ENCODE measurements at places on chromosomes 11 and 22.
A peak's percentile ranks its signal among the peaks of the same experiment; 100 is the strongest.

DNA sequence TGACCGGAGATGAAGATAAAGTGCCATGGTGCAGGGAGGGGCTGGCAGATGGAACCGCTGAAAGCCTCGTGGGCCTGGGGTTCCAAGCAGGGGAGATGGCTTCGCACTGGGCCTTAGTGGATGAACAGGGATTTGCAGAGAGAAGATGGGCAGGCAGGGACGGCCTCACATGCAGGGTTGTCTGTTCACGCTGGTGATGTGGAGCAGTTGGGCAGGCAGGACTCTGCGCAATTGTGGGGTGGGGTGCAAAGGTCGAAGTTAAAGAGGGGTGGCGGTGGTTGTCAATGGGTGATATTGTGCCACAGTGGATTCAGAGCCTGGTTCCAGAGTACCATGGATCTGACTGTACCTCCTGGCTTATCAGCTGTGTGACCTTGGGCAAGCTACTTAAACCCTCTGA is 7.9 kb downstream of the MB start:
- no peak for DNase-seq

DNA sequence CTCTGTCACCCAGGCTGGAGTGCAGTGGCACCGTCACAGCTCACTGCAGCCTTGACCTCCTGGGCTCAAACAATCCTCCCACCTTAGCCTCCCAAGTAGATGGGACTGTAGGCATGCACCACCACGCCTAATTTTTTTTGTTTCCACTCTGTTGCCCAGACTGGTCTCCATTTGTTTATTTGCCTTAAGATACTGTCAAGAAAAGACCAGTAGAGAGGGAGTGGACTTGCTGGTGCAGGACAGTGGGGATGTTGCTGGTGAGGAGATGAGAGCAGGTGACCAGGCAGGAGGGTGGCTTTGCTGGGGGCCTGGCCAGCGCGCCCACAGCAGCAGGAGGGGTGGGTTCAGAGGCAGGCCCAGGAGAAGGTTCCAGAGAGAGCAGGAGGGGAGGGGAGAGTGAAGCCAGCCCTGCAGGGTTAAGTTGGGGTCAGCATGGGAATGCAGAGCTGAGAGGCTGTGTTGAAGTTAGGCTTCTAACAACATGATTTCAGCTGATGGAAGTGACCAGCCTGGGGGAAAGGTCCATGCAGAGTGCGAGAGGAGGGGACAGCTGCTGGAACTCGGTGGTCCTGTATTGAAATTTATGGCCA is 35.8 kb downstream of the NADSYN1 start:
- no peak for DNase-seq

- peak; percentile 50 for DNase-seq
Observed at GRCh38 chr11:129695571-129696308, 119.9 kb upstream of the TMEM45B start.

- DNase-seq: no peak
Observed at GRCh38 chr11:120546312-120547205, 35.0 kb downstream of the GRIK4 start.

DNA sequence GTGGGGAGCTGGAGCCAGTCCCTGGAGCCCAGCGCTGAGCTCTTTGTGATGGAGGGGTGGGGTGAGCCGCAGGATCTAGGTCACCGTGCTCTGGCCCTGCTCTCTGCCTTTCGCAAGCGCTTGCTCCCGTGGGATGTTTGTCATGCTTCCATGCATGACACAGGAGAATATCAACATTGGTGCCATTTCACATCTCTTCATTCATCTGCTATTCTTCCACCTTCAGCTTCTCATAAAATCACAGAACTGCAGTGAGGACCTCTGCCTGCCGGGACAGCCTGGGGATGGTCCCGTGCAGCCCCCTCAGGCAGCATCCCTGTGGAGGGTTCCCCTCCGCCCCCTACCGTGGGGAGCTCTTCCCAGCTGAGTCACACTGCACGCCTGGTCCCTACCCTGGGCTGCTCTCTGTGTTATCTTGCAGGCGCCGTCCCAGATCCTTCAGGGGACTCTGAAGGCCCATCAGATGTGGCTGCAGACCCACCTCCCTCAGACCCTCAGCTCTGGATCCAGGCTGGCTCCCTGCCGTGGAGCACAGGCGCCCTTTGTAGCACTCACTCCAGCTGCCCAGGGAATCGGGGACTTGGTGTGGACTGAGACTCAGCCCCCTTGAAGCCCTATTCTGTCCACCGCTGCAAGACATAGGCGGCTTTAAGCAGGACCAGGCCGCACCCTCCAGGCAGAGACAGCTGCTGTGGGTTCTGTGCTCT is 5.1 kb upstream of the SEPTIN5 start:
- DNase-seq: no peak

DNA sequence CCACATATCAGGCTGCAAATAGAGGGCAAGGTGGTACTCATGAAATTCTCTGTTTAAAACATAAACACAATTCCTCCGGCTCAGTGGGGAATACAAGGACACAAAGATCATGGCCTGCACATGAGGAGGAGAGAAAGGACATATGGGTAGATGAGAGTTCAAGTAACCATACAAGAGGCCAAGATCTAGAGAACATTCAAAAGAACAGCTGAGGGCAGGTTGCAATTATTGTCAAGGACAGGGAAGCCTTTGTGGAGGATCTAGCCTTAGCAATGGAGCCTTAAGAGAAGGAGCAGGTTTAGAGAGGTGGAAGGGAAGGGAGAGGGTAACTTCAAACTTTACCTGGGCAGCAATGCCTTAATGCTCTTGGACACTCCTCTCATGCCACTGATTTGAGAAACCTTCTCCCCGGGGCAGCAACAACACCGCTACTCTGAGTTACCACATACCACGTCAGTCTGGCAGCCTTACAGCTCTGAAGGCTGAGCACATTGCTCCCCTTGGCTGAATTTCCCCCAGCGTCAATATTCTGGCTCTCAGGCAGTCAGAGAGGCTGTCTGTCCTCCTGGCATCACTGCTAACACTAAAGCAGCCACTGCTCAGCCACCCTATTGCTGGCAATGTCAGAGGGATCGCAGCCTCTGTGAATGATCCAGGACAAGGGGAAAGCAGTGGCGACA is 55.5 kb downstream of the CLPB start:
- no peak for DNase-seq

DNA sequence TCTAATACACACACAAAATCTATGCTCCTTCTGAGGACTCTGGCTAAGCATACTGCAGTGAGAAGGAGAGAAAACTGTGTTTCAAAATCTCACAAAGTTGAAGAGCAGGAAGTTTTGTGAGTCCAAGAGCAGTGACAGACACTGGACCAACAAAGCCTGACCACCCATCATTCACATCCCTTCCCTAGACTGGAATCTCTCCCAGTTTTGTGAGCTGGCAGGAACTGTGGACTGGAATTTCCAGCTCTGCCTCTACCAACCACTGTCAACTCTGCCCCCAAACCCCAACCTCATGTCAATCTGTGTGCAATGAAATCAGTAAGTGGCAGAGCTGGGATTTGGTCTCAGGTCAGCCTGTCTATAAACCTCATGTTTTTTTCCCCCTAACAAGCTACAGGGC is 112.6 kb downstream of the ARL14EP start:
- DNase-seq: no peak

DNA sequence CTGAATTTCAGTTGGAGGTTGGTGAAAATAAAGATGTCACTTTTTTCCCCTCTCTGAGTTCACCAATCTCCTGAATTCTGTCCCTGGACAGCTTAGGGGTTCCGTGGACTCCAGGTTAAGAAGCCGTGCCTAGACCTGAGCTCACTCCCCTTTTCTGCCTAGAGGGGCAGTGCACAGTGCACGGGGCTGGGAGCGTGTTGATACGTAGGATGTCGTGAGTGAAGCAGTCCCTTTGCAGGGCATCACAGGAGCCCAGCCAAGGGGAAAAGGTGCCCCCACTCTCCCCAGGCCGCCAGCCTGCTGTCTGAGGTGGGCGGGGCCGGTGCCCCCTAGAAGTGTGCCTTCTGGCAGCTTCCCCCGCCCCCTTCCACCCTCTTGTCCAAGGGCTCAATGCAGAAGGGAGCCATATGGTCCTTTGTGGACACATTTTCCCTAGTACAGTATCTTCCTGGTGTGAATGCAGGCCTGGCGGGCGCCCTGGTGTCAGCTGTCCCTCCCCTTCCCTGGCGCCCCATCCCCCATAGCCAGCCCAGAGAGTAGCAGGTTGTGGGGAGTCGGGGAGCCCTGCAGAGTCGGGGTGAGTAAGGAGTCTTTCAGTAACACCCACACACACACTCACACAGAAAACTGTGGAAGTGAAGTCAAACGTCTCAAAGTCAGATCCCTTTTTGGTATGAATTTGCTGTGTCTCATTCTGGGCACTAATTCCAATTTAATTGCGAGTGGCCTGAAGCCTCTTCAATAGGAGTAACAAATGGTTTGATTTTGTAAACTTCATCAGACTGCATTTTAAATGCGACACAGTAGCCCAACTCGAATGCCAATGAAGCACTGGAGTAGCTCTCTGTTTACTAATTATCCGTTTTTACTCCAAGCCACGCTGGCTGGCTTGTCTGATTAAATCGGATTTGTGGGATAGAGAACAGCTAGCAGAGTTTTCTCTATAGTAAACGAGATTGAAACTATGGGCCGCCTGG is 67.5 kb upstream of the NNMT start:
- no peak for DNase-seq

- no peak for DNase-seq
Observed at GRCh38 chr11:126915430-126915829, 85.1 kb downstream of the KIRREL3 start.

- no peak for DNase-seq
Observed at GRCh38 chr11:116504541-116505297, 268.1 kb downstream of the BUD13 start.

DNA sequence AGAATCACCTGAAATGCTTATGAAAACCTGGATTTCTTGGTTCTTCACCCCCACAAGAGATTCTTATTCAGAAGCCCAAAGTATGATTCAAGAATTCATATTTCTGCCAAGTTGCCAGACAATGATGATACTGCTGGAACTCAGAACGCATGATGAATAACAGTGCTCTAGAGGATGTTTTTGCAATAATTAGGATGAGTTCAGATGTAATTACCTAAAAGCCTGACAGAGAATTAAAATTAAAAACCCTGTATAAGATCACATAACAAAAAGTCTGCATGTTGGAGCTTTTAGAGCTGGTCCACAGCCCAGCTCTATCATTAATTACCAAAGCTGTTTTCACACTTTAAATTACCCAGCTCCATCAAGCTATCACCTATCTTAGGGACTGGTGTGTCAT is 211.8 kb downstream of the LUZP2 start:
- no peak for DNase-seq

DNA sequence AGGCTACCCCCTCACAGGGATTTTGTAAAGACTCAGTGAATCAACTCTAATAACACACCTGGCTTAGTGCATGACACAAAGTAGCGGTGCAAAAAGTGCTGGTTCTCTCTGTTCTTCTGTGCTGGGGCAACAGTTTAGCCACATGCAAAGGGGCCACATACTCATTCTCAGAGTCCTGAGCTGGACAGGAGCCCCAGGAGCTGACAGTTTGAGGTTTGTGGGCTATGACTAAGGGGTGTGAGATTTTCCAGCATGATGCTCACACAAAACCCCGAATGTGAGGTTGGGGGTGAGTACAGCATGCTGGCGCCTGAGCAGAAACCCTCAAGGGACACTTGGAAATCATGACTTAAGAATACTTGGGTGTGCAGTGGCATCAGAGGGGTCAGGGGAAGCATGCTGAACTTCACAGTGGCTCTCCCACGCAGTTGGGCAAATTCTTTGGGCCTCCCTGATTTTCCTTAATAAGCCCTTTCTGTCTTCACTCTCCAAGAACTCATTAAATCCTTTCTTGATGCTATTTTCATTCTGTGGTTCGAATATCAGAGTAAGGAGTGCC is 31.0 kb downstream of the TMPRSS5 start:
- no peak for DNase-seq

GRCh38 chr11:102678022-102678421 is 27.5 kb downstream of the MMP27 start:
- DNase-seq: no peak

DNA sequence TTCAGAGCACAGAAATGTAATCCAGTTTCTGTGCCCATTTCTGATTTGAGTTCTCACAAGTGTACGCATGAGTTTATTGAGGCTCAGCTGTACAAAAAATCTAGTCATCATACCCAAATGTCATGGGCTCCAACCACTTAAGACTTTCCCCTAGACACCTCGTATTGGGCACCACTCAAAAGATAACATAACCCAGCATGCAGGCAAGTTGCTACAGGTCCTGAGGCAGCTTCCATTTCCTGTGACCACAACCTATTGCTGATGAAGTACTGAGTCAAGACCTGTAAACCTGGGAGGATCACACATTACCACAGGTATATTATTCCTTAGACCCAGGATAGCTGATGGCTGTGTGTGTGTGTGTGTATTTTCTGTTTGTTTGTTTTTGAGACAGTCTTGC is 95.2 kb downstream of the MRTFA start:
- DNase-seq: no peak

- peak; percentile 13 for DNase-seq
Observed at GRCh38 chr11:45180848-45181192, 34.4 kb downstream of the PRDM11 start.

GRCh38 chr22:18954990-18955571 is 19.0 kb upstream of the PRODH start:
- DNase-seq: no peak

- no peak for DNase-seq
Observed at GRCh38 chr22:48592066-48592345, 1235.7 kb downstream of the BRD1 start.

DNA sequence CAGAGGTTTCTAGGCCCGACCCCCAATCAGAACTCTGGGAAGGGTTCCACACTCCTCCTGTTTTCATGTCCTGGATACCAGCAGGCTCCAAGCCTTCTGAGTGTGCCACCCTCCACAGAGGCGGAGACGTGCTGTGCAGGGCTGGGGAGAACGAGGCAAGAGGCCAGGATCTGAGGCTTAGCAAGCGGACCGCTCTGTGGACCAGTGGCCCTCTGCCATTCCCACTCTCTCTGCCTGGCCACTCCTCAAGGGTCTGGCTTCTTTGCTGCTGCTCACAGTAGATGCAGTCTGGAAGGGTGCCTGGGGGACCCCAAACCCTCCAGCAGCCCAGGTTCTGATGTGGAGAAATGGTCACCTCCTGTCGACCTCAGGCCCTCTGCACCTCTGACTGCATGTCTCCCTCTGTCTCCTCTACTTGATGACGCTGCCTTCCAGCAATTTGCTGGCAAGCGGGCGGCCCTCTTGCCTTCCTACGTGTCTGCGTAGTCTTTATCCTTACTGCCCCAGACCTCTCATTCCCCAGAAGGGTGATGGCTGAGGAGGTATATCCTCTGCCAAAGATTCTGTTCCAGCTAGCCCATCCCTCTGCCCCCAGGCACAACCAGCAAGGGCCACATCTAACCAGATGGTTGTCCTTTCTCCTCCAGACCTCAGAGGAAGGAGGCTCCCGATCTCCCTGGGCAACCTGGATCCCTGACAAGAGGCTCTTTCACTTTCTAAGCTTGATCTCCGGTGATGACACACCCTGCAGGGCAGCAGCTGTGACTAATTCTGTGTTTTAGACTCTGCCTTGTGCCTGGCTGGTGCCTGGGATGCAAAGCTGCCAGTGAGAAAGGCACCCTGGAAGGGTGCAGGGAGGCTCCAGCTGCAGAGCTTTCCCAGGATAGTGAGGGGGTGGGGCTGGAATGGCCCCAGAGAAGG is 87.3 kb downstream of the NAT10 start:
- DNase-seq: no peak

- no peak for DNase-seq
Observed at GRCh38 chr11:12266943-12267342, 110.4 kb upstream of the PARVA start.

GRCh38 chr11:75453916-75454655 is 21.1 kb upstream of the KLHL35 start:
- no peak for DNase-seq
